ENCODE measurements at places on chromosomes 2 and 18.

GRCh38 chr2:69830045-69830905 is 815 bp downstream of the GMCL1 start:
- DNase-seq, result peak; percentile 3

DNA sequence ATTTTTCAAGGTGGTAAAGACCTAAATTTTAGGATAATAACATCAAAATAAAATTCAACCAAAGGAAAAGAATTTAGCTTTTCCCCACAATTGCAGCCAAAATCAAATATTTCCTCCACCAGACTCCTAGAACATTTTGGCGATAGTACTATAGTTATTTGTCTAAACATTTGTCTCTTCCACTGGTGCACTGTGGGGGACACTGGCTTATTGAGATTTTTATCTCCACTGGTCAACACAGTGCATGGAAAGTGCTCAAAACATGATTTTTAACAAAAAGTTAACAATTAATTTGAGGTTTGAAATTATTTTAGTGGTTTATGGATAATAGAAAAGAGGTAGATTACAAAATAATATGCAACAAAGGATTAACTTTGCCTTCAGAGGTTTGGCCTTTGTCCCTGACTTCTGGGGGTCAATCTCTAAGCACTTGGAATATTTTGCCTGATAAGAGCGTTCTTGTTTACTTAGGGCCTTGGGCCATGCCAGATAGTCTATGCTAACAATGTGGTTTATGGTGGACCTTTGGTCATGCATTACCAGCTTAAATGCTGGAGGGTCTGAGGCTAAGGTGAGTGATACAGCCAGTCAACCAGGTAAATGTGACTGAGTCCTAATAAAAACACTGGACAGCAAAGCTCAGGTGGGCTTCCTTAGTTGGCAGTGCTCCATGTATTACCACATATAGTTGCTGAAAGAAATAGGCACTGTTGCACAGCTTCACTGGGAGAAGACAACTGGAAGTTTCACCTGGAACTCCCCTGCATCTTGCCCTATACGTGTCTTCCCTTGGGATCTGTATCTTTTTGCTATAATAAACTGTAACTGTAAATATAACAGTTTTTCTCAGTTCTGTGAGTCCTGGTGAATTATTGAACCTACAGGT is 67.2 kb upstream of the SATB2 start:
- no peak for DNase-seq

DNA sequence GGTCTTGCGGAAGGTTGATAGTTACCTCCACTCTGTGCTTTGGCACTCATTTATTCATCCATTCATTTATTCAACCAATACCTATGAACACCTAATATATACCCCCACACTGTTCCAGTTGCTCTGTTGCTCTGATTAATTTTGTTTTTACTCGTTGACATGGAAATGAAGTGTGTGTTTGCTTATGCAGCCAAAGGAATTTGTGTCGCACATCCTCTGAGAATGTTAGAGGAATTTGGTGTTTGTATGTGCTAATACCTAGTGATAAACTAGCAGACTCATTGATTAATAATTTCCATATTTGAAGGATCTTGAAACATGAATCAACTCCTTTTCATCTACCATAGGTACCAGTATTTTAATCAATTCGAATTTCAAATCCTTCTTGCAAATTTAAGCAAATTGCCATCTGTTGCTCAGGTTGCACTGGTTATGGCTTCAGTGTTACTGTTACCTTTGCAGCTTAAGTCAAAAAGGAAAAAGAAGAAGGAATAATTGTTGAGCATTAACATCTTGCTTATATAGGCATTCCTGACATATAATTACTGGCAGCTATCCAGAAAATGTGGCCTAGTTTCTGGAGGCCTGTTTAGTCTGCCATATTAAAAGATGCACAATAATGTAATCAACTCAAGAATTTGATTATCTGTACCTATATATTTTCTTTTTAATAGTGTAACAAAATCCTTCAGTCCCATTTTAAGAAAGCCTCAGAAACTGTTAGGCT is 25.7 kb upstream of the CRIM1 start:
- DNase-seq, result no peak

DNA sequence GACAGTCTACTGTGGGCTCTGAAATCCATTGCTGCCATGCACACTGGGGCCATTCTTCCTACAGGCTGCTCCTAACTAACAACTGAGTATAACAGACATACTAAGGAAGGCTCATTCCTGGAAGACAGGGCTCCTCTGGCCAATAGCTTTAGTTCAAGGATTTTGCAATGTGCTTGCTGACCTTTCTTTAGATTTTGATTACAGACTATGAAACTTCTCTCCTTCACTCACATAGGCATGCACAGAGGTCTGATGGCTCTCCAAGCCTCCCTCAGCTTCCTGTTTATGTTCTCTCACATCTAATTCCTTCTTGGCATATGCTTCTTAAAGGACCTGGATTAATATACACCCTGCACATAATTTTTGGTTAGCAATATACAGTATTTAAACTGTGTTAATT is 34.4 kb upstream of the ROCK1 start:
- DNase-seq, result no peak

GRCh38 chr2:85699325-85699724 is 5.2 kb downstream of the GNLY start:
- no peak for DNase-seq

GRCh38 chr2:231708773-231709635 is 679 bp downstream of the PTMA start:
- peak; percentile 50 for DNase-seq

DNA sequence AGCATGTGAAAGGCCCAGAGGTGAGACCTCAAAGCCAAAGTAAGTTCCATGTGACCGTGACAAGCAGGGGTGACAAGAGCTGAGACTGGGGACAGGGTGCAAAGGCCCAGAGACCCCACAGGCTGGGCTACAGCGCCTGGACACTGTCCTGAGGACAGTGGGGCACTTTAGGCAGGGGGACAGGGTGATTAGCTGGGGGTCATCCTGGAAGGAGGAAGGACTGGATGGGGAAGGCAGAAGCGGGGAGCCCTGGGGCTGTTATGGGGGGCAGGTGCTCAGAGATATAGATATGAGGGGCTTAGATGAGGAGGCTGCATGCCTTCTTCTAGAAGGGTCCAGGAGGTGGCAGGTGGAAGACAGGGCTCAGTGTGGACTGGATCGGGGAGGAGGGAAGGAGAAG is 31.5 kb downstream of the KIF1A start:
- DNase-seq, result no peak

DNA sequence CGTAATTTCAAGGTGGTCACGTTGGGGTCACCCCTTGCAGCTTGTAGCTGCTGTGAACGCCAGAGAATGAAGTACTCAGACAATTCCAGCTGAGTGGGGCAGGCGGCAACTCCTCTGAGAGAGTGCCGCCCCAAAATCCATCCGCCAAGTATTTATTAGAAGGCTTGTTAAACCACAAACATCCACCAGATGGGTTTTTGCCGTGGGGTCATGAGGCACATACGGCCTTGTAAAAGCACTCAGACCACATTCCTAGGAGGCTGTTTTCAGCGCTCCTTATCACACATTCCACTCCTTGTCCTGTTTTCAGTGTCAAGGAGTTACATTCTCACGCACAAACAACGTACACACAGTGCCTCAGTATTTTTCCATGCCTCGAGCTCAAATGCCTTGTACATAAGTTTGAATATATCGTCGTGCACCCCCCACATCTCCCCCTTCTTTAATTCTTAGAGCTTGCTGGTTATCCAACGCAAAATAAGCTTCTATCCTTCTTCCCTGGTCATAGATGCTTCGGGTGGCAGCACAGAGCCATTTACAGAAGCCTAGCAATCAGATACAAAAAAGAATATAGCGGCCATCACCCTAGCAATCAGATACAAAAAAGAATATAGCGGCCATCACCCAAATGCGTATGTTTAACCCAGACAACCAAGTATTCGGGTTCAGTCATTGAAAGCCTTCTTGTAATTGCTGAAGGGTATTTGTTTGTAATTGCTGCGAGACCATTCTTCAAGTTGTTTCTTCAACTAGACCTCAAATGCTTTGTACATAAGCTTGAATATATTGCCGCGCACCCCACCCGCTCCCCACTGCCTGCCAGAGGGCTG is 7.3 kb downstream of the ALPP start:
- no peak for DNase-seq

DNA sequence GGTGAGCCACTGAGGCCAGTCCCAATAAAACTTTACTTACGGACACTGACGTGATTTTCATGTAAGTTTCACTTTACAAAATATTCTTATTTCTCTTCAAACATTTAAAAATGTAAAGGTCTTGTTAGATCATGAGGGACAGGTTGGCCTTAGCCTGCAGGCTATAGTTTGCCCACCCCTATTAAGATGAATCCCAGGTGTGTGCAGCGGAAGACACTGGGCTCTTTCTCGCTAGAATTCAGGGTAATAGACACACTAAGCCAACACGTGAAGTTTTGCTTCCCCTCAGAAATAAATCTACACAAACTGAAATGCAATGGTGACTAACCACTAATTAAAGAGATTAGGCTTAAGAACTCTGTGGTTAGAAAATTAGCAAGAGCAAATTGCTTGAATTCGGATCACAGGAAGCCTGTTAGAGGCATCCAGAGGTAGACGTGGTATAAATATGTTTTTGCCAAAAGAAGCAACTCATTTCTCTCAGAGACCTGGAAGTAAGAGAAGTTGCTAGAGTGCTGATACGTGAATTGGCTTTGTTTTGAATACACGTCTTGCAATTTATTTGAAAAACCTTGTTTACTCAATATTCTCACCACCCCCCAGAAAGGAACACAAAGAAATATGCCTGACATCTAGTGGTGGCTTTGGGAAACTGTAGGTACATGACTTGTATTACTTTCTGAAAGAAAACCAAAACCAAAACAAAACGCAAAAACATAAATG is 151.6 kb downstream of the DTNB start:
- peak; percentile 27 for DNase-seq

GRCh38 chr2:47075361-47076125 is 79.6 kb downstream of the STPG4 start:
- no peak for DNase-seq

GRCh38 chr2:96083064-96083939 is 33.1 kb downstream of the ADRA2B start:
- DNase-seq, result no peak

- no peak for DNase-seq
Measured at GRCh38 chr2:105188343-105188742, 53.2 kb upstream of the GPR45 start.

DNA sequence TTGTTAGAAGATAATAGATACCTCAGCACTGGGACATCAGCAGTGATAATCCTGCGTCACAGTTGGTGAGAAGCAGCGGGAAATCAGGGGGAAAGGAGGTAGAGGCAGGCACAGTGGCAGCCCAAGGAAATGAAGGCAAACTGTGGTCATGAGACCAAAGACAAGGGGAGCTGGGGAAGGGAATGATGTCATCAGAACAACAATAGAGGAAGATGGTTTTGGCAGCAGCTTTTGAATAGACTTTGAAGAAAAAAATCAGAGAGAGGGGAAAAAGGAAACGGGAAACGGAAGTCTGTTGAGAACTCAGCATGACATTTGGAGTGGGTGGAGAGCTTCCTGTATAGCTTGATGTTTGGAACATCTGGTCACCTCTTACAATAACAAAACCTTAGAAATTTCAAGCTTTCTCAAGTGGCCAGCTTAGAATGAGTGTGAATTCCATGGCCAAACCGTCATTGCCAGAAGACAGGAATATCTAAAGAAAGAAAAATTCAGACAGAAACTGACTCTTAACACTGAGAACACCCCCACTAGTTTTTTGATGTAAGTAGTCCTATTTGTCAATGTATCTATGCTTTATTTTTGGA is 18.4 kb upstream of the YES1 start:
- no peak for DNase-seq

- no peak for DNase-seq
Measured at GRCh38 chr18:50051288-50051687, 143.7 kb downstream of the MYO5B start.

- no peak for DNase-seq
Measured at GRCh38 chr2:223047260-223047761, 4.7 kb upstream of the KCNE4 start.

DNA sequence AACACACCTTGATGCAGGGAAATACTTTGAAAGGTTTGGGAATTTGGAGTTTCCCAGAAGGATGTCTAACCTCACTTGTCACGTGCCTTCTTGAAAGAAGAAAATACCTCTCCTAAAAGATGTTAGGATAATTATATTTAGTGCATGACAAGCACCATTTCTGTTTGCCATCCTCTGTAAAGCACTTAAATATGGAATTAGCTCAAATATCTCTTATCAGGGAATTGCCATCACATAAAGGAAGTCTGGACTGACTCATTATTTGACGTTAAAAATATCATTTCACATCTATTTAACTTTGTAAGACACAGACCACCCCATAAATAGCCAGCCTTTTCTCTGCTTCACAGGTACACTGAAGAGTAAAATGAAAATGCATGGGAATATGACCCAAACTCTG is 140.1 kb downstream of the STK39 start:
- DNase-seq, result no peak

DNA sequence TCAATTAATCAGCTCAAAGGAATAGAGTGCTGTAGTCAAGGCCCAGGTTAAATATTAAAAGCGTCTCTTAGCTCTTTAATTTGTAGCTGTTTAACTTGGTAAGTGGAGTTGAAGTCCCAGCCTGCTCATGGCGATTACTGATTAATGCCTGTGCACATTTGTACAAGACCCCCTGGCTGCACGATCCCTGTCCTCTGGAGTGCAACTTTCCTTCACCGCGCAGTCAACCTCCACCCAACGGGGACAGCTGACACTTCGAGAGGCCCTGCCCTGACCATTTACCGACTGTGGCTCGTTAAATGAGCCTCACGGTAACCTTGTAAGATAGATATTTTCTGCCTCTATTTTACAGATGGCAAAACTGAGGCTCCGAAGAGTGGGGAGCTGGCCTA is 5.5 kb upstream of the CYS1 start:
- DNase-seq, result no peak

DNA sequence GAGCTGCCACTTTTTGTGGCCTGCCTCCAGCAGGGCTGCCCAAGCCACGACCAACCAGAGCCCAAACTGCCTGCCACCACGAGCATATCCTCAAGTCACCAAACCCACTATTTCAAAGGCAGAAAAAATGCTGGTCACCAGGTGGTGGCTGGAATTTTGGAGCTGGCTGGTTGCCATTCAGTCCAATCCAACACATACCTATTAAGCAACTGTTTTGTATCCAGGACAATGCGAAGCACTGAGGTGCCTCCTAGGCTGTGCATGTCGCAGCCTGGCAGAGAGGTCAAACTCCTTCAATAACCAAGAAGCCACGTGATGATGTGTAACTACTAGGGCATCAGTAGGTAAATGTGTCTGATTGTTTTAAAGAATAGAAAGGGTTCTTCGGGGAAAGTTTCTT is 108.3 kb upstream of the PPP1CB start:
- no peak for DNase-seq

DNA sequence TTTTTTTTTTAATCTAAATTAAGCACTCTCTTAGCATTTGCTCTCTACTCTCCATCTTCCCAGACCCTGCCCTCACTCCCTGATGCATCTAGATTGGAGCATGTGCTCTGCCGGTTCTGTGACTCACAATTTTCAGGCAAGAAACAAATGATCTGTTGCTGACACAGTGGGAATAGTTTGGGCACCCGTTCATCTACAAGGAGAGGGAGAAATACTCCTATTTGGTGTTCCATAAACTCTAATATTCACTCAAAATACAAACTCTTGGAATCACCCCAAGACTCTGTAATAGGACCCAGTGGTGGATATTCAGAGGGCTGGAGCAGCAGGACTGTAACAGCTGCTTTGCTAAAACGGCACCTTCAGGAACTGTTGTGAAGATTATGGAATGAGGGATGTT is 37.1 kb upstream of the LINC00305 start:
- no peak for DNase-seq

- DNase-seq, result no peak
Measured at GRCh38 chr18:13992826-13993540, 77.6 kb upstream of the MC2R start.
